ENCODE measurements at places on chromosomes 4 and X. TPM values are rescaled to one million over a fixed set of nuclear protein-coding genes. Genes with fewer than 3 reads are reported as not detected.
A peak's percentile ranks its signal among the peaks of the same experiment; 100 is the strongest.

ATP1B4 gene
- total RNA-seq, result not detected

FAM53A gene
- total RNA-seq, result 1.4 TPM

HPGDS gene
- 2.9 TPM for total RNA-seq

RPA4 gene
- 0.37 TPM for total RNA-seq

GRCh38 chrX:1418901-1419544 lies 27.1 kb upstream of the SLC25A6 start:
- H3K27ac ChIP-seq, result no peak overlapping the region
- H3K27me3 ChIP-seq, result no peaks in the 10 kb centered on the region
- H3K36me3 ChIP-seq, result no peaks in the 10 kb centered on the region
- H3K4me3 ChIP-seq, result no peak overlapping the region

GRCh38 chr4:88818631-88819470 lies 121.2 kb upstream of the NAP1L5 start:
- H3K27me3 ChIP-seq, result no peaks in the 10 kb centered on the region
- H3K4me3 ChIP-seq, result no peak overlapping the region
- H3K36me3 ChIP-seq, result no peaks in the 10 kb centered on the region
- peak; percentile 32 for DNase-seq

DNA sequence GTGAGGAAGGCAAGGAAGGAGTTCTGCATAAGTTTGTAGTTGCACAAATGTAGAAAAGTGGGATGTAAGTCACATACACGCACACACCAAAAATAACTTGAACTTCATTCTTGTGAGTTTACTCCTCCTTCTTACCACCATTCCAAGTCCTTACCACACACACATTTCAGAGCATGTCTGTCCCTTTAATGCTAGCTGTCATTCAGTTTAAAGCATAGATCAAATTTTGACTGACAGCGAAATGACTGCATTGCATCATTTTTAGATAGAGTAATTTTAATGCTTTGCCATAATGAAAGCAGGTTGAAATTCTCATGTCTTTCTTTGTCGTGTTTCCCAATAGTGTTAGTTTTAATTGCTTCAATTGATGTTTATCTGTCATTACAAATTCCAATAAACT lies 629.6 kb upstream of the HTR2C start:
- H3K4me1 ChIP-seq, result no peaks in the 10 kb centered on the region
- no peak overlapping the region for H3K4me3 ChIP-seq
- H3K27ac ChIP-seq, result no peak overlapping the region
- H3K36me3 ChIP-seq, result no peaks in the 10 kb centered on the region
- no peaks in the 10 kb centered on the region for H3K27me3 ChIP-seq

GRCh38 chr4:48203819-48204218 lies 65.8 kb downstream of the TEC start:
- H3K4me1 ChIP-seq, result no peaks in the 10 kb centered on the region
- DNase-seq, result no peak
- no peak overlapping the region for H3K4me3 ChIP-seq
- no peaks in the 10 kb centered on the region for H3K27me3 ChIP-seq

DNA sequence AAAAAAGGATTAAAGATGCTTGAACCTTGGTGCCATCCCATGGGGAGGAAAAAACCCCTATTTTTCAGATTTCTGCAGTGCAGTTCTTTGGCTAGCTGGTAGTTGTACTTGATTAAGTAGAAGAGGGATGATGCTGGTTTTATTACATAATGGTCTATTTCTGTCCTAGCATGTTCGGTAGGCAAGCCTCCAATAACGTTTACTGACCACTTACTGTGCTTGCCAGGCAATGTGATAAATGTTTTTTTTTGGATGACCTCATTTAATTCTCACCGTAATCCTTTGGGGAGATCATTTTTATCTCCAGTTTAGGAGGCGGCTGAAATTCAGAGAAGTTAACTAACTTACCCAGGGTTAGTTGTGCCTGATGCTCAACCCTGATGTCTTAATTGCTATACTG lies 92.1 kb upstream of the RPA4 start:
- no peak overlapping the region for H3K27ac ChIP-seq
- H3K4me1 ChIP-seq, result no peaks in the 10 kb centered on the region
- DNase-seq, result no peak

GRCh38 chr4:119655111-119655837 lies 26.7 kb upstream of the PDE5A start:
- no peak overlapping the region for H3K4me3 ChIP-seq
- no peaks in the 10 kb centered on the region for H3K27me3 ChIP-seq
- H3K4me1 ChIP-seq, result no peaks in the 10 kb centered on the region
- no peak overlapping the region for H3K27ac ChIP-seq
- DNase-seq, result no peak
- no peaks in the 10 kb centered on the region for H3K36me3 ChIP-seq

Measured in pancreas (tissue), 10 donors.